Stimulated activated CD8-positive, alpha-beta memory T cell treated with anti-CD3 and anti-CD28 coated beads, Interleukin-4, amount 100 ng/mL, for 4 hours (primary cell): ENCODE measurements at places on chromosomes 7 and 10.

DNA sequence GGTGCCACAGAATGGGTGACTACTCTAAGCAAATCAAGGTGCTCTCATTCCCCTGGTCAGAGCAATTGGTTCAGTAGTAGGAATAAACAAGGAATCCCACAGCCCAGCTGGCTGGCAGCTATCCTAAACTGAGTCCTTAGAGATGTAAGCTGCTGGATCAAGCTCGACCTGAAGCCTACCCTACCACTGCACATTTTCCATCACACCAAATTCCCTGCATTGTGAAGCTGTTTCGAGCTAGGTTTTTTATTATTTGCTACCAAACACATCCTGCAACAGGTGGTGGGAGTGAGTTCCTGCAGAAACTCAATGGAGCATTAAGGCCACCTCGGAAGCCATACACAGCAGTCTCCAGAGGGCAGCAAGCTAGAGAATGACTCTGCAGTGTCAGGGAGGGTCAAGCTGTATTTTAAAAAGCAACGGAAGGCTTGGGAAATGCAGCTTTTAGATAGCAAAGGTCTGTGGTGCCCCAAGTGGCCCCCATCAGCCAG lies 33.7 kb upstream of the TNRC18 start:
- DNase-seq: no peak

DNA sequence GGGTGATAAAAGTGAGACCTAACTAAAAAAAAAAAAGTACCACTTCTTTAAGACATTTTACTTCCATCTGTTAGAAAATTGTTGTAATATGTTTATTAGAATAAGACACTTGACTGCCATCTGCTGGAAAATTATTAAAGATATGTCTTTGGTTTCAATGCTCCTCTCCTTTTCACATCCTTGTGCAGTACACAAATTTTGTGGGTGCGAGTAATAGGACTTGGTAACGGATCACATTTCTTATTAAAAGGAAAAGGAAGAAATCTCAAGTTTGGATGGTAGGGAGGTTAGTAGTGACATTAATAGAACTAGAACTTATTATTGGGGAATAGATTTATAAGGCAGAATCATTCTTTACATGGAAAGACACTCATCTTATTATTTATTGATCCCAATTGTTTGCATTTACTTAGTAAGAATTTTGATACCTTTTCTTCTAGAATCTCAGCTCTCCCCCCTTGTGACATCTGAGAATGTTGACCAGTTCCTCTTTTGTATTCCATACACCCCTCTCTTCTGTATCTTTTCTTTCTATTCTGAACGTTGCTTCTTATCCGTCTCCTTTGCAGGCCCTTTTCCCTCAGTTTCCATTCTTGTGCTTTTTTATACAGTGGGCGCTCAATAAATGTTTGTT lies 43.0 kb upstream of the RPA3 start:
- DNase-seq: no peak

- no peak for DNase-seq
Measured at GRCh38 chr7:3106361-3106826, 62.7 kb upstream of the CARD11 start.

DNA sequence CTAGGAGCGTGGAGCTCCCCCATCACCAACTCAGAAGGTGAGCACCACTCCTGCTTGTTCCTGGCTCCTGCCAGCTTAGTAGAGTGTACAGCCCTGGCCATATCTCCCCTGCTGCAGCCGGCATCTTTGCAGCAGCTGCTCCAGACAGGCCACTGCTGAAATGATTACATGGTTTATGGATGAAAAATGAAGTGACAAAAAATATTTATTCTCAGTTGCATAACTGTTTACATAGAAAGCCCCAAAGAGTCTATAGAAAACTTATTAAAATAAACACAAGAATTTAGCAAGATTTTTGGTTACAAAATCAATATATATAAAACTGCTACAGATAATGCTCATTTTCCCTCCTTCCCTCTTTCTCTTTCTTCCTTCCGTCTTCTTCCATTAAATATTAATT lies 27.2 kb downstream of the C10orf67 start:
- DNase-seq: no peak

- DNase-seq: no peak
Measured at GRCh38 chr10:66929375-66929774, 3.5 kb downstream of the LRRTM3 start.

- no peak for DNase-seq
Measured at GRCh38 chr7:29606287-29606721, 42.7 kb downstream of the PRR15 start.

- no peak for DNase-seq
Measured at GRCh38 chr10:63241841-63242281, 108.7 kb downstream of the NRBF2 start.

DNA sequence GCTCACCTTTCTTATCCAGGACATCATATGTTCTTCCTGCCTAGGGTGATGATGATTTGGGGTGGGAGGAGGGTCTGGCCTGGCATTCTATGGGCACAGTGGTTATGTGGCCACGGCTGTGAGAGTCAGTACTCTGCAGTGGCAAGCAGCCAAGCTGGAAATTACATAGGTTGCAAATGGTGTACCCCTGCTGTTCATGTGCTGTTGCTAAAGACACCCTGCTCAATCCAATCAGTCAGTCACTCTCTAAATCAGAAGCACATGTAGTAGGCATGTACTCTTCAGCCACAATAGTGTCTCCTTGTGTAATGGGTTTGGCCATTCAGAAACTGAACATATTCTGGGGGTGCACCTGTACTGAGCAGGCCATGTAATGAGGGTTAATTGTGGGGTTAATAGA lies 449.1 kb upstream of the ANKRD30A start:
- no peak for DNase-seq

GRCh38 chr7:25820432-25821040 lies 331.5 kb upstream of the NFE2L3 start:
- no peak for DNase-seq

GRCh38 chr10:60338786-60339185 lies 50.9 kb downstream of the ANK3 start:
- no peak for DNase-seq

DNA sequence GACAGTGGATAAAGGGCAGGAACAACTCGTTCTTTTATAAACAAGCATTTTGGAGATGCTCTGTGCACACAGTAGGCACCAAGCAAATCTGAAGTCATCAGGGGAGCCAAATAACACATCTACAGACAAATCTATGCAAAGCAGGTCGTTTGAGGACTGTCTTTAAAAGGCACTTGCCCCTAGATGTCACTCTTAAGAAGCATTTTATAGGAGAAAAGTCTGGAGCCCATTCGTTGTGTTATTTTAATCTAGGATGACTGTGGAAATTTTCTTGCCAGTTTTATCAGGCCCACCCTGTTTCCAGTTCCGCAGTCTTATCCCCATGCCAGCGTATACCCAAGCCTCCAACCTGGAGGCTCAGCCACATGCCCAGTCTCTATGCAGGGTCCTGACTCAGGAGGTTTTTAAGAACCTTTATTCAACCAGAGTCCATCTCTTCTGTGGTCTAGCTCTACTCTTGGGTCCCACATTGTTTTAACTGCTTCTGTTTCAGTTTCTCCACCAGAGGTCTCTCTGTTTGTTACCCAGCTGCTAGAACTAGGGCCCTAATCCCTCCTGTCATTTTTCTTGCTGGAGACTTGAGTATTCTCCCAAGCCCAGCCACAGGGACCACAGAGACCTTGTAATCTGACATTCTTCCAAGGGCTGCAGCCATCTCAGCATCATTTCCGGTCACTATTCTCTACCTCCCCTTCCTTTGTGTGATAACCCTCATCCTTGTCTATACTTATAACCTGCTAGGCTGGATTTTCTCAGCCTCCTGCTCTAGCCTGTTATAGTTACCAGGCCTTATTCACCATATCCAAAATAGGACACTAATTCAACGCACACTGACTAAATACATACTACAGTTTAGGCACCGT lies 26.7 kb downstream of the PIK3CG start:
- DNase-seq: no peak

- no peak for DNase-seq
Measured at GRCh38 chr10:13473986-13474385, 54.8 kb downstream of the BEND7 start.

DNA sequence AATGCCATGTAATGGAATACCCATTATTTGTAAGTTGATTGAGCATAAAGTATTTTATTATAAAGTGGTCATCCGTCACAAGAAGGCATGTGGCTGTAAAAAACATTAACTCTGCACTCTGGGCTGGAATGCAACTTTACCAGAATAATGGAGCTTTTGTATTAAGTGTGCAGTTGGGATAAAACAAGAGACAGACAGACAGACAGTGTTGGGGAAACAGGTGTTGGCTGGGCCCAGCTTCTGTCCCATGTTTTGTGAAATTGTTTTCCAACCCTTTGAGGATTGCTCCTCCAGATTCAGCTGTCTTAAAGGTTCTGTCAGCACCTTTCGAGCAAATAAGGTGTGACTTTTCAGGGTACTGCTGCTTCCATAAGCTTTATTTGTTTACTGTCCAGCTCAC lies 67.9 kb upstream of the NFKB2 start:
- DNase-seq: no peak
